Hematopoietic multipotent progenitor cell treated with erythropoietin and hydrocortisone succinate and interleukin-3 and kit ligand, for 8 days (in vitro differentiated cells): ENCODE measurements at places on chromosomes 16 and 17.

- no peak for DNase-seq
Observed at GRCh38 chr17:72407336-72407909, 286.6 kb downstream of the SOX9 start.

- no peak for DNase-seq
Observed at GRCh38 chr17:78904371-78904770, 1.4 kb upstream of the CEP295NL start.

DNA sequence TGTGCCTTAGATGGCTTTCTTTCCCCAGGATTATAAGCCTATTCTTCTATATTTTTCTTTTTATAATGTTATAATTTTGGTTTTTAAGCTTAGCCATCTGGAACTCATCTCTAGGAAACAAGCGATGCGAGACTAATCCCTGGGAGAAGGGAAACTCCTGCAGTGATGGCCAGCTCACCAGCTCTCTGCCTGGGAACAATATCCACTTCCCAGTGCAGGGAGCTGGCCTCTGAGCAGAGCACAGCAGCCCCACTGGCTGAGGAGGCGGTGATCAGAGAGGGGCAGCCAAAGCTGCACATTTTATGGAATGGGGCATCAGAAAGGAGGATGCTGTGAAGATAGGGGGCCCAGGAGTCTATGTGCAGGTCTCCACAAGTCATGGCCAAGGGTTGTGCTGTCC is 183.3 kb downstream of the LGALS9B start:
- DNase-seq, result no peak

- peak; percentile 33 for DNase-seq
Observed at GRCh38 chr17:27657620-27658019, 26.6 kb downstream of the LGALS9 start.

DNA sequence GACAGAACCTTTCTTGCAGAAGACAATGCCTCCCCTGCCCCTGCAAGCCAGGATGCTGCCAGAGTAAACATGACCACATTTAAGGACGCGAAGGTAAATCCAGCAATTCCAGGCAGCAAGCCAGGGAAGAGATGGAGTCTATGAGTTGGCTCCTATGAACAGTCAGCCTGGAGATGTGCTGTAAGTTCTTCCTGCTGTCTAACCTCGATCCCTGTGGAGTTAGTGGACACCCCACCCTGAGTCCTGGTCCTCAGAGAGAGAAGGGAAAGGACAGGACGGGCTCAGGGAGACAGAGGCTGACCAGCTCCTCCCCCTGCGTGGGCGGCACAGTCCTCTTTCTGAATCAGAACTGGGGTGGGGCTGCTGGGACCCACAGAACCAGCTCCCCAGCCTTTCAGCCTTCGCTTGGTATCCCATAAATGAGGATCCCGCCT is 24.9 kb downstream of the CDC42EP4 start:
- DNase-seq, result no peak

DNA sequence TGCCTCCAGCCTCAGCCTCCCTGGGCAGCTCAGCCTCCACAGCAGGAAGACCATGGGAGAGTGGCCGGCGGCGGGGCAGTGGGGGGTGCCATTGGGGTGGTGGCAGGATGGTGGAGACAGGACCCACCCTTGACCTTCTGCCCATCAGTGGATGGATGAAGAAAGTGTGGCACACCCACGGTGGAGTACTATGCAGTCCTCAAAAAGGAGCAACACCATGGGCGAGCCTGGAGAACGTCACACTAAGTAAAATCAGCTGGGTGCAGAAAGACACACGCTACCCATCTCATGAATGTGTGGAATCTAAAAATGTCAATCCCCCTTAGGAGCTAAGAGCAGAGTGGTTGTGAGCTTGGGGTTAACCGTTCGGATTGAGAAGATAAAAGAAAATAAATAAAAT is 34.8 kb upstream of the ACSF3 start:
- DNase-seq, result no peak

DNA sequence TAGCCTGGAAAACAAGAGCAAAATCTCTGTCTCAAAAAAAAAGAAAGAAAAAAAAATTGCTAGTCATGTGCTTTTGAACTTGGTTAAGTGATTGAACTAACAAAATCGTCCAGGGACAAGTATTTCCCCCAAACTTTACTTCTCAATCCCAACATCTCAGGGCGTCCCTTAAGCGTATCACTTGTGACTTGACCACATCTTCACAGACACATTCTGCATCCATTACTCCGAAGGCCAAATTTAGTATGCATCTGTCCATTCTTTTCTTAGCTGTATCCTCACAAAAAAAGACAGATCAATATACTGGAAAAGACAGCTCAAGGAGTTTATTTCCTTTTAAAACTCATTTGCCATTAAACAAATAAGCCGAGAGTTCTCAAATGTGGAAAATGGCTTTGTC is 5.9 kb upstream of the JPT1 start:
- no peak for DNase-seq

GRCh38 chr17:44198721-44199552 is 747 bp downstream of the ATXN7L3 start:
- DNase-seq, result peak; percentile 41

GRCh38 chr16:3580251-3580651 is 3.0 kb upstream of the NLRC3 start:
- no peak for DNase-seq

- DNase-seq, result no peak
Observed at GRCh38 chr17:42051013-42051400, 606 bp upstream of the C17orf113 start.

DNA sequence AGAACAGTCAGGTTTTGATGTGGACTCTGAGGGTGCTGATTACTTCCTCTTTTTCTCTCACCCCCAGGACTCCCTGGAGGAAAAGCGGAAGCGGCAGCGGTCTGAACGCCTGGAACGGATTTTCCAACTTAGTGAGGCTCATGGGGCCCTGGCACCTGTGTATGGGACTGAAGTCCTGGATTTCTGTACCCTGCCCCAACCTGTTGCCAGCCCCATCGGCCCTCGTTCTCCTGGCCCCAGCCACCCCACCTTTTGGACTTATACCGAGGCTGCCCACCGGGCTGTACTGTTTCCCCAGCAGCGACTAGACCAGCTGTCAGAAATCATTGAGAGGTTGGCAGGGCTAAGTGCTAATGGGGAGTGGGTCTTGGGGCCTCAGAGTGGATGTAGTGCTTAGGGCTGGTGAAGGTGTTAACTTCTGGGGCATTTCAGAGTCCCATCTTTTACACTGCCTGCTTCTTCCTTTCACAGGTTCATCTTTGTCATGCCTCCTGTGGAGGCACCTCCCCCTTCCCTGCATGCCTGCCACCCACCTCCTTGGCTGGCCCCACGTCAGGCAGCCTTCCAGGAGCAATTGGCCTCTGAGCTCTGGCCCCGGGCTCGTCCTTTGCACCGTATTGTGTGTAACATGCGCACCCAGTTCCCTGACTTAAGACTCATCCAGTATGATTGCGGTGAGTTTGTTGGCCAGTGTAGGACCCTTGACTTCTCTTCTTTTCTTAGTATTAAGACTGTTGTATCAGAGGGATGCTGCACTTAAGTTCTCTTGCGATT is 19.1 kb upstream of the PHKG2 start:
- no peak for DNase-seq
